NCI-H524 (cell line): ENCODE measurements at places on chromosomes 1 and 21.

DNA sequence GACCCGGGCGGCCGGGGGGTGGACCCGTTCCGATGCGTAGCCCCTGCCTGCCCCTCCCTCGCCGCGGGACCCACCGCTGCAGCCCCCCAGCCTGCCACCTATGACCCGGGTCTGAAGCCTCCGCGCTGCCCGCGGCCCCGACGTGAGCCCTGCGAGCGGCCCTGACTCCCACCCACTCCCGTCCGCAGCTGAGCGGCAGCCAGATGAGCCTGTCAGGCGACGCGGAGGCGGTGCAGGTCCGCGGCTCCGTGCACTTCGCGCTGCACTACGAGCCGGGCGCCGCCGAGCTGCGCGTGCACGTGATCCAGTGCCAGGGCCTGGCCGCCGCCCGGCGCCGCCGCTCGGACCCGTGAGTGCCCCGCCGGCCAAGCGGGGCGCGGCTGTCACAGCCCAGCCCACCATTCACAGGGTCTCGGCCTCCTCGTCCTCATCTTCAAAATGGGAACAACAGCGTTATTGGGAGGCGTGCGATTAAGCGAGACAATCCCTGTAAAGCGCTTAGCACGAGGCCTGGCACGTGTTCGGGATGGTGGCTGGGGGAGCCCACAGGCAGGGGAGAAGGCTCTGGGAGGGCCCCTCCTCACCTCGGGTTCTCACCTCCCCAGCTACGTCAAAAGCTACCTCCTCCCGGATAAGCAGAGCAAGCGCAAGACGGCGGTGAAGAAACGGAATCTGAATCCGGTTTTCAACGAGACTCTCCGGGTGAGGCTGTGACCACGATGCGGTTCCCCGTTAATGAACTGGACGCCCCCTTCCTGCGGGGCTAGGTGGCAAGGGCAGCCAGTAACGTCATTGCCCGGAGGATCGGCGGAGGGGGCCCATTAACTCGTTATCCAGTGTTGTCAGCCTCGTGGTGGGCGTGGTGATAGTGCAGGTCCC, 8.2 kb downstream of the SYTL1 start:
- peak; percentile 70 for DNase-seq

DNA sequence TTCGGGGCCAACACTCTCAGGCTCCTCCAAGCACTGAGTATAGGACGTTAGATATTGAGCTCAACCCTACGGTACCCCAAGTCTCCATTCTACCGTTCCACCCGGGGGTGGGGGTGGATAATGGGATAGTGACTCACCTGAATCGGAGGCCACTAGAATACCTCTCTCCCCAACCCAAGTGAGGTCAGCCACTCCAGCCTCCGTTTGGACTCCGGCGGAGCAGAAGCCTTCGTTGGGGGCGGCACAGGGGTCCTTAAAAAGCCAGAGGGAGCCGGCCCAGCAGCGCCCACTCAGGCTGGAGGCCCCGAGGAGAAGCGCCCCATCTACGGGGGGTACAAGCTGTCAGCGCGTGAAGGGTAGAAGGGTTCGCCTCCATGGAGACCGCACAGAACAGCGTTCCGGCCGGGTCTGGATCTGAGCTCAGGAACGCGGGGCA, 556 bp downstream of the WDR77 start:
- no peak for DNase-seq

DNA sequence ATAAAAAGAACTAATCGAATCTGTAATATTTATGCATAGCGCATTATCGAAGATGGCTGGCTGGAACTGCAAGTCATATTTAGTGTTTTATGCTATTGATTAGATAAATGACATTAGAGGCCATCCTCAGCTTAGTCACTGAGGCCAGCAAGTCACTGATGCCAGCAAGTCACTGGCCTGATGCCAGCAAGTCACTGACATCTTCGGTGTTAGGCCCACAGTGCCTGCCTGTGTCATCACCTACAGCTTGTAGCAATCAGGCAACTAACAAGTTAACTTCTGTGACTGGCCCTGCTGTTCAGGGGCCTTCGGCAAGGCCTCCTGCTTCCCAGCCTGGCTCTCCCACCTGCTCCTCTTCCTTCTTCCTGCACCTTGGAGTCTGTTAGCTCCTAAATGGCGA, 65.6 kb upstream of the SCCPDH start:
- no peak for DNase-seq

GRCh38 chr1:205438213-205439158, 16.6 kb upstream of the LEMD1 start:
- DNase-seq, result peak; percentile 38

- DNase-seq, result no peak
These were observed 2.1 kb downstream of the PLA2G2E start for GRCh38 chr1:19921310-19921709.
